WERI-Rb-1 (cell line): ENCODE measurements at places on chromosomes 7 and 10.

- DNase-seq = peak; percentile 70
Measured at GRCh38 chr7:91034459-91035368, 229.5 kb upstream of the FZD1 start.

- DNase-seq = no peak
Measured at GRCh38 chr7:140059273-140060242, 3.2 kb downstream of the PARP12 start.

GRCh38 chr10:87804939-87805569, 13.0 kb downstream of the ATAD1 start:
- no peak for DNase-seq

DNA sequence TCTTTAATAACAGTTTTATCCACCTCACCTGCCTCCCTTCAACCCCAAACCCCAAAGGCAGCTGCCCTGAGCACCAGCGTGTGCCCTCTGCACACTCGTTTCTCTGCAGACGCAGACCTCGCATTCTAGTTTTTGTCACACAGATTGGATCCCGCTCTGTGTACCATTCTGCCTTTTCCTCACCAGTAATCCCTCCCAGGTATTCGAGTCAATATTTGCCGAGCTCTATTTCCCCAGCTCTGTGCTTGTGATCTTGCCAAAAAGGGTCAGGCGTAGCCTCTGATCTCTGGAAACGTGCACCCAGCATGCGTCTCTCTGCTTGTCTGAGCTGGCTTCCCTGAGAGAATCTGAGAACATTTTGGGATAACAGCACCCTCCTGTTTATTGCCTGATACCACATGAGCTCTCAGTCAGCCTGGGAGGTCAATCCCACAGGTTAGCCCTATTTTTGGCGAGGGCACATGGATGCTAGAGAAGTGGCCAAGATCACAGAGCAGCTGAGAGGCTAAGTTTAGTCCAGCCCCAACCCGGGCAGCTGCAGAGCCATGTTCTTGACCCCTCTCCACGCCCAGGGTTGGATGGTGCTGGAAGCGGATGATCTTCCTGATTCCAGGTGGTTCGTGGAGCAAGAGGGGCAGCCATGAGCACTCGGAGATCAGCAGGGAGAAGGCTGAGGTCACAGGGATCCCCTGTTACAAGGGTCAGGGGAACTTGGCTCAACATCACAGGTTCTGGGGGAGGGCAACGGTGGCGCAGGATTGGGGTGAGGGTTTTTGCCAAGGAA, 29.1 kb downstream of the FOXL3 start:
- DNase-seq = no peak

DNA sequence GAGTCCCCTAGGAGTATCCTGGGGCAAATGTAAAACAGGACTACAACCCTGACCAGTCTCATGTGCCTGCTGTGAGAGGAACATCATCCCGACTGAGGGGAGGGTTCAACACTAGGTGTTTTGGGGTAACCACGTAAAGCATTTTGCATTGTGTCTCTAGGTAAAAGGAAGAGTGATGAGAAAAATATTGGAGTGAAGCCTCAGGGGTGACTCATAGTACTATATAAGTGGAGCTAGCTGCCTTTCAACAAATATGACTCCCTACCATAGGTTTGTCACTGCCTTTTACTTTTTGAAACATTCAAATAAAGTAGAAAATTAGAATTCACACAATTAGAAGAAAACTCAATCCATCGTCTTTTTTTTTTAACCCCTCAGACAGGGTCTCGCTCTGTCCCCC, 2.6 kb upstream of the CAMK2G start:
- no peak for DNase-seq

DNA sequence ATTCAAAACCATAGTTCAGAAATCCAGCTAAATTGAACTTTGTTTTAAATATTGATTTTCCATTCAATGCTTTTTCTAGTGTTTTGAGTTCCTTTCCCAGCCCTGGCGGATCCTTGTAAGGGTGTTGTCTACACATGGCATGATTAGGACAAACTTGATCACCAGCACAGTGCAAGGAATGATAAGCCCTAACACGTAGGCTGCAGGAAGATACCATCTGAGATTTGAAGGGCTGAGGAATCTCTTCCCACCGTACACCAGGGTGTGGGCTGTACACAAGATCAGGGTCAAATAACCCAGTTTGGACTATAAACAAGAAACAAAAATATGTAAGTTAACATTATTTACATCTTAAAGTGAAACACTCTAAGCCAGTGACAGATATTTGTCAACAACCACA, 27.4 kb downstream of the STEAP4 start:
- DNase-seq = no peak

- peak; percentile 28 for DNase-seq
Measured at GRCh38 chr10:13528875-13529713, at the start of gene BEND7. Gene BEND7, minus strand, starts transcription at chr10:13529014. Its CDS starts 481 bp downstream, at chr10:13528533.

DNA sequence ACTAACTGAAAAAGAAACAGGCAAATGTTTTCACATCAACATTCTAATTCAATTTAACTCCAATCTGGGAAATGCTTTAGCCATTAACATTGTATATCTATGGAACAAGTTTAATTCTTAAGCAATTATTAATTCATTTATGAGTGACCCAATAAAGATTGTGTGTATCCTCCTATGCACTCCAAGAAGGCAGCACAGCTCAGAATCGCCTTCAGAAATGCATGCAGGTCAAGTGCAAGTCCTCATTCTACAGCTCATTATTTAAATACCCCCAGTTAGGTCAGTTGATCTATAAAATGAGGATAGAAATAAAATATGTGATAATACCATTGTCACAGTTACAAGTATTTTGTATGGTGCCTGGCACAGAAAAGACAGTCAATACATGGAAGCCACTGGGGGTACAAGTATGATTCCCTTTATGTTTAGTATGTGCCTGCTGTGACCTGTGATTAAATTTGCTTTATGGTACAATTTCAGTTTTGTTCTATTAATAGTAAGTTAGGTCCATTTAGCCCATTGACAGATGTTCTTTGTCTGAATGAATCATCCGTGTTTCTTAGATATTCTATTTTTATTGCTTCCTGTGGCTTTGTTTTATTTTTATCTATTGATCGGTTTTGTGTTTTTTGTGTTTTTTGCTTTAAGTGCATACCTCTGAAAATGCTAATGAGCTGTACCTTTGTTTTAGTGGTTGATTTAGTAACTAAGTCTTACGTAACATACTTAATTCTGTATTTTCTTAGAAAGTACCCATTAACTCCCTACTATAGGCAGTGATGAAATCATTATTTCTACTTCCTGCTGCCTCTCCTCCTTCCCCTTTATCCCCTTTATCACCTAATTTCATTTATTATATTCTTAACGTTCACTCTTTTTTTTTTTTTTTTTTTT, 42.8 kb downstream of the CPXM2 start:
- no peak for DNase-seq

- DNase-seq = peak; percentile 73
Measured at GRCh38 chr7:48088559-48089045, 463 bp upstream of the UPP1 start.

- no peak for DNase-seq
Measured at GRCh38 chr10:58372607-58373441, 12.4 kb upstream of the TFAM start.

DNA sequence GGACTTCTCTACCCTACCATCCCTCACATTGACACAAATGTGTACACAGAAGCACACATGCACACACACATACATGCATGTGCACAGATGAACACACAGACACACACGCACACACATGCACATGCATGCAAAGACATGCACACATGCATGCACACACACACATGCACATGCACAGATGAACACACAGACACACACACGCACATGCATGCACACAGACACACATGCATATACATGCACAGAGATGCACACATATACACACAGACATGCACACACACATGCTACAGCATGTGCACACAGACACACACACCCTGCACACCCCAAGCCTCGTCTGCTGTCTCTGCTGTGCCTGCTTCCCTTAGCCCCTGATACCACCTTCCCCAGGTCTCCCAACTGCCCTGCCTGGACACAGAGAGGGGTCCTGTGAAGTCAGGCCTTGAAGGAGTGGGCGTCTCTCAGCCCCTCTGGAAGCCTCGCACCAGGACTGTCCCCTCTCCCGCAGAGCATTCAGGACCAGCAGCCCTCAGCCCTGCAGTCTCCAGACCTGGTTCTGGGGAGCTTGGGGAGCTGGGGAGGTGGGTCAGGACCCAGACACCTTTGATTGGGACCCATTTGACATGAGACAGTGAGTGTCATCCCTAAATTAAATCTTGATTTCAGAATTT, 181.8 kb downstream of the DNAJB6 start:
- DNase-seq = no peak

DNA sequence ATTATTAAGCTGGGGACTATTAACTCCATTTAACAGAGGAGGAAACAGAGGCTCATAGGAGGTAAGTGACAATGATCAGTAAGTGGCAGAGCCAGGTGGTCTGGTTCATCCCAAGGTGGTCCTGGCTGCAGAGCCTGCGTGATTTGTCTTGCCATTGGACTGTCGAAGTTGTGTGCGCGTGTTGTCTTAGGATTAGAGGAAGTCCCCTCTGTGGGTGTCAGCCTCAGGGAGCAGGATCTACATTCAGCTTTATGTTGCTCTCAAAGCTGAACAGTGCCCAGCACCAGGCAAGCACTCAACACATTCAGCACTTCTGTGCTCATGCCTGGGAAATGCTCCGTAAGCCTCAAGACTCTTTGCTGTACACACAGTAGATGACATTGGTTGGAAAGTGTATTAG, 139.5 kb downstream of the HERPUD2 start:
- no peak for DNase-seq

- no peak for DNase-seq
Measured at GRCh38 chr10:47008769-47009168, 97.5 kb downstream of the PTPN20 start.
